ENCODE measurements at places on chromosomes 3 and 15.

- no peak for DNase-seq
Observed at GRCh38 chr3:194840661-194841514, 155.2 kb downstream of the FAM43A start.

- no peak for DNase-seq
Observed at GRCh38 chr15:89654847-89655805, at the start of gene KIF7. Gene KIF7 (minus strand): TSS chr15:89655467. CDS start chr15:89652930, 2,537 bp downstream.

DNA sequence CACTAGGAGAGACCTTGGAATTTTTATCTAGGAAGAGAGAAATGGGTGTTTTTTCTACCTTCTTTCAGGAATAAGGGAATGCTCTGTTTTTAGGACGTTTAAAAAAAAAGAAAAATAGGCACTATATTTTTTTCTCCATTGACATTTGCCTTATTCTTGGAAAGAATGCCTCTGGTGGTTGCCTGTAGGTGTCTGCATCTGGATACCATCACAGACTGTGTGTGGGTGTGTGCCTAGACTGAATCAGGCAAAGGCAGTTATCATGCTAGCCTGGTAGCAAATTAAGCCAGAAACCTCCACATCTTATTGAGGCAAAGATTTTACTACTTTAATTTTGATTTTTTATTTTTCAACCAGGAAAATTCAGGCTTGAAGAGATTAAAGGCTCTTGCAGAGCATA is 513.6 kb upstream of the KCNMB2 start:
- DNase-seq: no peak

- DNase-seq: peak; percentile 22
Observed at GRCh38 chr3:197456261-197457091, 99.3 kb downstream of the BDH1 start.

DNA sequence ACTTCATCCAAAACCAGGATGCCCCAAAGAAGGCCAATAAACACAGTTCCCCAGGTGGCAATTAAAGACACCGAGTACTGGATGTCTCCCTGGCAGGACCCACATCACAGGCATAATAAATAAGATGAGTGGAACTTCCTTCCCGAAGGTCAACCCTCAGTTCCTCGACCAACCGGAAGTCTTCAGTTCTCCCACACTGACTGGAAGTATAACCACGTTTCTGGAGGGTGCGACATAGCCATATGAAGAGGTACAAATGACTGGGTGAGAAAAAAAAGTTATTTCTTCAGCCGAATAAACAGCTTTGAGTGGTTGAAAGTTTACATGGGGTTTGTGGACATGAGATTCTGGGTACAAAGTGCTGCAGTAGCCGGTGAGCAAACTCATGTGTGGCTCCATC is 34.6 kb upstream of the MUC13 start:
- no peak for DNase-seq

- DNase-seq: no peak
Observed at GRCh38 chr15:84840741-84841429, 23.7 kb downstream of the ALPK3 start.

DNA sequence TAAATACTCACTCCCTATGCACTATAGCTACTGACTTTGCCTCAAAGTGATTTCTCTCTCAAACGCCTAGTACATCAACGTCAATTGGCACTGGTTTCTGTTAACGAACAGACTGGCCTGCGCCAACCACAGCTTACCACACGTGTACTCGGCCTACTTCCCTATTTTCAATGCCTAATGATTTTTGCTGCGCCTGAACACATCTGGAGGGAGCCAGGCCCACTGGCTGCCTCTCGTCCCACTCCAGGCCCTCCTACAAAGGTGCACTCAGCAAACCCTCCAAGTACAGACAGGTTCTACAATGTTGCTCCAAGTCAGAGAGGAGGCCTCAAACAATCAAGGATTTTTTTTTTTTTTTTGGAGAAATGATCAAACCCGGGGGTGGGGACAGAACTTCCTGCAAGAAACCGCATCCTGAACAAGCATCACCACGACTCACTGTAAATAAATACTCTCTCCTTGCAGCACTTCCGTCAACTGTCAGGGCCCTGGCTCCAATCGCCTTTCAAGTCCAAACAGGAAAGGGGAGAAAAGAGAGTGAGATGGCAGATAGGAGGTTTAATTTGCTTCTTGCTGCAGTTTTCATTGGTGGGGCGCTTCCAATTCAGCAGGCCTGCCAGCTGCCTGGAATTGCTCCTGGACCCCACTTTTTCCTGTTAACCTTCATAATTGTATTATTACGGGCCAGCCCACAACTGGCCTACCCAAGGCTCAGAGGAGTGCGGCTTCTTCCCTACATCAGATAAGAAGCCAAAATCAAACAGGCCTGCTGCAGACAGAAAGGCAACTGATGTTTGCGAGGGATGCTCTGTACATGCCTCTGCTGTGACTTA is 139.3 kb downstream of the FOXP1 start:
- no peak for DNase-seq

GRCh38 chr3:149620291-149621020 is 37.4 kb downstream of the WWTR1 start:
- DNase-seq: no peak

GRCh38 chr3:186217820-186218164 is 108.9 kb upstream of the ETV5 start:
- no peak for DNase-seq

GRCh38 chr3:179961071-179961702 is 75.5 kb downstream of the PEX5L start:
- DNase-seq: no peak

GRCh38 chr3:150410311-150411105 is 2.4 kb downstream of the TSC22D2 start:
- DNase-seq: no peak

DNA sequence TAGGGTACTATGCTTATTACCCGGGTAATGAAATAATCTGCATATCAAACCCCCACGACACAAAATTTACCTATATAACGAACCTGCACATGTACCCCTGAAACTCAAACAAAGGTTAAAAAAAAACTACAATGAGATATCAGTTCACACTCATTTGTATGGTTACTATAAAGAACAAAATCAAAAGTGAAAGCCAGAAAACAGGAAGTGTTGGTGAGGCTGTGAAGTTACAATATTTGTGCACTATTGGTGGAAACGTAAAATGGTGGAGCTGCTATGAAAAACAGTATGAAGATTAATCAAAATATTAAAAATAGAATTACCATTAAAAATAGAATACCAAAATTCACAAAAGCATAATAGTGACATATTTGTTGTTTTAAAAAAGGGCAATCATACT is 128.9 kb downstream of the ZIC1 start:
- DNase-seq: no peak

DNA sequence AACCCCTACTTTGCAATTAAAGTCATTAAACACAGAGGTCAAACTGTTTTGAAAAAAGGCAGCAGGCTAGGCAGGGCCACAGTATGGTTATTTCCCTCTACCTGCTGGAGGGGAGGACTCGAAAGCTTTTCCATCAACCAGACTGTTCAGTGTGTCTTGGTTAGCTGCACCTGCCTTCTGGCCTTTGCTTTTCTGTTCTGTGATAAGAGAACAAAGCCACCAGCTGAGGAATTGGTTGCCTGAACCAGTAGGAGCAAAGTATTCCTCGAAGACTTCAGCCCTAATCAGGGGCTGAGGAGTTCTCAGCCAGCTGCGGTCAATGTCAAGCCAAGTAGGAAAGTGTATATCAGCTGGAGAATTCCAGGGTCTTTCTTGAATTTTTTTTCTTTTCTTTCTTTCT is 132.5 kb downstream of the SOX2 start:
- no peak for DNase-seq

GRCh38 chr15:81852411-81853149 is 193.2 kb downstream of the MEX3B start:
- no peak for DNase-seq

GRCh38 chr3:15781131-15781530 is 16.6 kb downstream of the ANKRD28 start:
- DNase-seq: no peak

- no peak for DNase-seq
Observed at GRCh38 chr3:160394009-160394392, 5.0 kb downstream of the IFT80 start.

- no peak for DNase-seq
Observed at GRCh38 chr3:60912876-60913275, 338.4 kb downstream of the FHIT start.

GRCh38 chr3:117722856-117723255 is 1013.3 kb downstream of the TUSC7 start:
- no peak for DNase-seq

DNA sequence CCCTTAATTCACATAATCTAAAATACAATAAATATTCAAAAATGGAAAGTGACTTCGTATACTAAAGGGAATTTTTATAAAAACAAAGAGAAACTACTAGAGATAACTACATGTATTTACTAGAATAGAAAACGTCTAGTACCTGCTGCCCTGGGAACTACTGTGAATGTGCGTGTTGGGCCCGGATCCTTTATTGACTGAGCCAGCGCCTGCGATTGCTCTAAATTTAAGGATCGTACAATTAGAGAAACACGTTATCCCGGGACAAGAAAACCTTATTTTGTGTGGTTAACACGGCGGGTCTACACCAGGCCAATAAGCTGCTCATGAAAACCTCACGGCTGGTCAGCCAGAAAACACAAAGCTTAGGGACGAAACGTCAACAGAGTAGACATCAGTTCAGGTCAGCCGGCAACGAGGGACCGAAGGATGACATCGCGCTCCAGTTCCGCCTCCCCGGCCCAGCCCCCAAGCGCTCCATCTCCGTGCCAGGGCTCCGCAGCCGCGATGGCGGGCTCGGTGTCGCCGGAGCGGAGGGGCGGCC is 555 bp downstream of the TM2D3 start:
- DNase-seq: no peak

DNA sequence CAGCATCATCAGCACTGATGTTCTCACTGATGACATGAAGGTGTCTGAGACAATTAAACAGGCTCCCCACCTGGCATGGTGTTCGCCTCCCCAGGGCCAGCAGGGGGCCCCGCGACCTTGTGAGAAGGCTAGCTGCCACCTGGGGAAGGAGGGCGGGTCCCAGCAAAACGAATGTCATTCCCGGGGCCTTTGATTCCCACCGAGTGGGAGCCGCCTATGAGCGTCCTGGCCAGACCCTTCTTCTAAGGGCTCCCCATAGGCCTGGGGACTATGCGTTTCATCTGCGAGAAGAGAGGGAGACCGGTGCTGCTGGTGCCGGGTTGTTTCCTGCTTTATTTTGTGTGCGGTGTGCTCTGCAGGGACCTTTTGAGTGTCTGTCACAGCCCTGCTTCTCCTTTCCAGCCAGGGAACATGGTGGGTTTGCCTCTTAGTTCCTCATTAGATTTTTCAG is 20.5 kb upstream of the MINDY4B start:
- DNase-seq: peak; percentile 16

DNA sequence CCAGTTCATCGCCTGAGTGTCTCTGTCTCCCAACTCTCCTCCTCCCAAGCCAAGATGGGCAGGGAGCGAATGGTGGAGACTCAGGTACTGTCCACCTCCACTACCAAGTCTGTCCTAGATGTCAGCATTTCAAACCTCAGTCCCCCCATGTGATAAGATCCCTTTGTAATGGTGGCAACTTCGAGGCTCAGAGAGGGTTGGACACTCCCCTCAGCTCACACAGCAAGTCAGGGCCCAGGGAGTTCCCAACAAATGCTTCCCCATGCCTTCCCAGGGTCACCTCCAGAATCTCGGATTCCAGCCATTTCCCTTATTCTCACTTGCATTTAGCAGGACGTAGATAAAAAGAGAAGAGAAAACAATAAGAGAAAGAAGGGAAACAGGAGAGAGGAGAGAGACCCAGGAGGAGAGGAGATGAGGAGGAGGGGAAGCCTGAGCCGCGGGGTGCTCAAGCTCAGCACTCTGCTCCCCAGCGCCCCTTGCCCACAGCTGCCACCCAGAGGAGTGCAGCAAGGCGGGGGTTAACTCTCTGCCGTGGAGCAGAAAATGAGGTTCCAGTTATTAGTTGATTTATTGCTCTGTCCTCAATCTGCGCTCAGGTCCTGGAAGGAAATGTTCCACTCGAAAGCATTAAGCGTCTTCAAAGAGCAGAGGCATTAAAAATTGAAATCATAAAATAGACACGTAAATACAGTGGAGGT is 84.1 kb upstream of the LINGO1 start:
- DNase-seq: no peak

DNA sequence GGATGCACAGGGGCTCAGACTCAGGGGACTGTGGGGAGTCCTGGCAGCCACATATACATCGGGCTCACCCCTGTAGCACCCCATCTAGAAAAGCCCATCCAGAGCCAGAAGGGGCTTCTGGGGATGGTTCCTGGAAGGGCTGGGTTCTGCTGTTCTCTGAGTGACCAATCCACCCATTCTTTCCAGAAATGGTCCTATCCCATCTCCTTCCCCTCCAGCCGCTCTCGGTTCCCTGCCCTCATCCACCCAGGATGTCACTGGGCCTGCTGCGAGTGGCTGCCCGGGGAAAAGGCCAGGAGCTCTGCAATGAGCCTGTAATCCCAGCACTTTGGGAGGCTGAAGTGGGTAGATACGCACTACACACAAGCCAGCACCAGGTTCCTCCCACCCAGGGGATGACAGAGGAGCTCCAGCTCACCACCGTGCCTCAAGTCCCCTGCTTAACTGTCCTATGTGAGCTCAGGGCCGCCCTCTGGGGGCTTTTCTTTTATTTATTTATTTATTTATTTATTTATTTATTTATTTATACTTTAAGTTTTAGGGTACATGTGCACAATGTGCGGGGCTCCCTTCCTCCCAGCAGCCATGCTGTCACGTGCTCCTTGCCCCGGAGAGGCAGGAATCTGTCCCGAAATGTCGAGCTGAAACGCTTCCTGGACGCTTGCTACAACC is 13.6 kb upstream of the CSK start:
- DNase-seq: no peak

GRCh38 chr3:134364061-134364935 is 9.9 kb downstream of the AMOTL2 start:
- DNase-seq: no peak

GRCh38 chr3:194103505-194103904 is 32.4 kb upstream of the HES1 start:
- DNase-seq: no peak

DNA sequence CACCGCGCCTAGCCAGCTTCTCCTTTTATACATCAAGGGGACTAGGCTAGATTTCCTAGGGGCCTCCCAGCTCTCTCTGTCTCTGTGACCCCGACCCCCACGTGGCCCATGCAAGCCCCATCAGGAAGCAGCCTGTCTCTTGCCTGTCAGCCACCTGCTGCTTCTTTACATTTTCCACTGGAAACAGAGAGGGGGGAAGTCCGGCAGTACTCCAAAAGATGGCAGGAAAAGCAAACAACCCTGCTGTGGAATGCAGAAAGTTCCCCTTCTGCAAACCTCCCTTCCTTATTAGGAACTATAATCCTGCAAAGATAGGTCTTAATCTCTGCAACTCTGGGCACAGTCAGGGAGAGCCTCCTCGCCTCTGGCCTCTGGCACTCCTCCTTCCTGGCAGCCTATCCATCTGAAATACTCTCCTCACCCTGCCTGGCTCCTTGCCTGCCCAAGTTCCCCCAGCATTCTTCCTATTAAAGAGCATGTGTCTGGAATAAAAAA is 47.4 kb upstream of the HACD2 start:
- DNase-seq: no peak

GRCh38 chr3:73021301-73021835 is 24.8 kb downstream of the PPP4R2 start:
- DNase-seq: no peak

All from stimulated activated CD8-positive, alpha-beta memory T cell treated with anti-CD3 and anti-CD28 coated beads, Interleukin-15, amount 100 ng/mL, for 24 hours (primary cell).